ENCODE measurements at places on chromosomes 3 and 15.
A peak's percentile ranks its signal among the peaks of the same experiment; 100 is the strongest.

- DNase-seq, result no peak
Observed at GRCh38 chr3:65714134-65714533, 324.6 kb downstream of the MAGI1 start.

DNA sequence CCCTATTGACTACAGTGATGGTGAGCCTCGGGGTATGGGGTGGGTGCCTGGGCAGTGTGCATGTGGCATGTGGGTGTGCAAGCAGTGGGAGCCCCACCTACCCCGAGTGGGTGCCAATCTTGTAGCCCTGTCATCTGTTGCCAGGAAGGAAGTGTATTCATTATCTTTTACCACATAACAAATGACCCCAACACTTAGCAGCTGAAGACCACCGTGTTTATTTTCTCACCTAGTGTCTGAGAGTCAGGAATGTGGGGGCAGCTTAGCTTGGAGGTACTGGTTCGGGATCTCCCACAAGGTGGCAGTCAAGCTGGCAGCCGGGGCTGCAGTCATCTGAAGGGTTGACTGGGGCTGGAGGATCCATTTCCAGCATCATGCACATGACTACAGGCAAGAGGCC lies 21.7 kb downstream of the XYLB start:
- DNase-seq, result no peak

DNA sequence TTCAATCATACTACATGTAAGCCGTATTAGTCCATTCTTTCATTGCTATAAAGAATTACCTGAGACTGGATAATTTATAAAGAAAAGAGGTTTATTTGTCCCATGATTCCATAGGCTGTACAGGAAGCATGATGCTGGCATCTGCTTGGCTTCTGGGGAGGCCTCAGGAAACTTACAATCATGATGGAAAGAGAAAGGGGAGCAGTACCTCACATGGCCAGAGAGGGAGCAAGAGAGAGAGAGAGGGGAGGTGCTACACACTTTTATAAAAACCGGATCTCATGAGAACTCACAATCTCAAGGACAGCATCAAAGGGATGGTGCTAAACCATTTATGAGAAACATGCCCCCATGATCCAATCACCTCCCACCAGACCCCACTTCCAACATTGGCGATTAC lies 14.3 kb upstream of the CLASP2 start:
- DNase-seq, result no peak

DNA sequence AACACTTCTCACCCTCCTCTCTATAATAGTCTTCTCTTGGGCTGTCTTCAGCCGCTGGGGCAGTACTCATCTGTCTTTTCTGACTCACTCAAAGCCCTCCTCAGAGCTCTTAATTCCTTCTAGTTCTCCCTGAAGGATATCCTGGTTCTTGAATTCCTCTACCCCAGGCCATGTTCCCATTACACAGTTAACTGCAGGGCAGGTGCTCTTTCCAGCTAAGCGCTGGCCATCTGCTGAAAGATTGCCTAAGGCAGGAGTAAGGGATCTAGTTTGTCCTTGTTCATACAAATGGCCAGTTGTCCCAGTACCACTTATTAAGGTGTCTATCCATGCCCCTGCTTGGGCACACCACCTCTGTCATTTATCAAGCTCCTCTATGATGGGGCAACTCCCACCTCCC lies 10.2 kb upstream of the SPG11 start:
- DNase-seq, result no peak

DNA sequence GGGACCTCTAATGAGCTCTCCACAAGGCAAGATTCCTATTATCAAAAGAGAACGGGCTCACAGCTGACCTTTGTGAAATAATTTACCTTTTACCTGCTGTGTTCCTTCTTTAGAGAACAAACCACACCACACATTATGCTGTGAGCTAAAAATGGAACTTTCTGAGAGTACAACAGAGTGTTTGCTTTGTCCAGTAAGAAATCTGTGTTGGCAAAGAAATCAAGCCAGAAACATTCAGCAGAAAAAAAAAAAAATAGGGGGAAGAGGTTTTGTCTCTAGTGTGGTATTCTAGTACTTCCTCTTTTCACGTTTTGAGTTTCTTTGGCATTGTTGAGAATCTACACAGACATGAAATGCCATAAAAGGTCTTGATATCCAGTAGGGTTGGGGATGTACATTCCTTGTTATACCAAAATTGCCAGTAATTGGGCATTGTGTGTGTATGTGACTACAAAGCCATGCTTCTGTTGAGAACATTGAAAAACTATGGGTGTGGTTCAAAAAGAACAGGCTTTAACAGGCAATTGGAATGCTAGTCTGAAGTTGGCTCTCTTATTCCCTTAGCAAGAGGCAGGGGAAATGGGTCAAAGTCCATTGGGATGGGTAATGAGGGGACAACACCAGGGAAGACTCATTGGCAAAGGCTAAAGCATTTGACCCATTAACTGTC lies 273.5 kb downstream of the NEK10 start:
- no peak for DNase-seq

DNA sequence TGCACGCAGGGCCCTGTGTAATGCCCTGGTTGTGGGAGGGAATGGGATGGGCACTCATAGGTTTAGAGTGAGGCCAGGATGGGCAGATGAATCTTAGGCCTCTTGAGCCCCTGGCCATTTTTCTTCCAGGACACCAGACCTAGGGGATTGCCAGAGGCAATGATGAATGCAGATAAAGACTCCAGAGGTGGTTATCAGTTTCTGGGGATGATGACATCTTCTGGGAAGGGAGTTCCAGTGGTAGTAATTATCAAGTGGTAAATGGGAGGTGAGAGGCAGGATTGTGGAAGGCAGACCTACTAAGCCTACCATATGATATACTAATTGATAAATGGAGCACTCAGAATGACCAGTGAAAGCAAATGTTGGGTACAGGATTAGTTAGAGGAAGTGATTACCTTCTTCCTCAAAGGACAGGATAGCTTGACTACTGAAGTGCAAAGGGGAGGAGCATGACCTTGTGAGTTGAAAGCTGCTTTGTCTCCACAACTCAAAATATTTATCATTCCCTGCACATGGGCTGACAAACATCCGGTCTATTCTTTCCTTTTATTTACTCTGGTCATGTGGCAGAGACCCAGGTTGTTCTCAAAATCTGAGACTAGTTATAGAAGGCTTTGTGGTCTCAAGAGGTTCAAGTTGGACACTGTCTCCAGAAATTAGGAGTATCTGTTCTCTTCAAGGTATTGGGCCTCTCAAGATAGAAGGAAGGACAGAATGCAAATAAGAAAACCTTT lies 10.2 kb upstream of the MAPK6 start:
- DNase-seq, result no peak

- DNase-seq, result no peak
Observed at GRCh38 chr3:141000686-141001085, 50.5 kb upstream of the SPSB4 start.

DNA sequence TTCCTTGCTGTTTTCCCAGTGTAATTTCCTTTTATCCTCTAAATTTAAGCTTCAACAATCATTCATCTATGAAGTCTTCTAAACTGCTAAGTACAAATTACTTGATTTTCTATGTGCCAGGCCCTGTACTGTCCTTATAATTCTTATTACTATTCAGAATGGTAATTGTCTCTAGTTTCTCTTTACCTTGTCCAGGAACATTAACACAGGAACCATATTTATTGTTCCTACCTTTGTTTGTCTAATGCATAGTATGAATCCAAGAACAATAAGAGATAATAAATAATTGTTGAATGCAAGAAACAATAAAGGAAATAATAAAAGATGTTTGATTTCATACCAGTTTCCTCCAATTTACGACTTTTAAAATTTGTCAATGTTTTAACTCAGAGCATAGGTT lies 1083.2 kb downstream of the ROBO2 start:
- no peak for DNase-seq

- no peak for DNase-seq
Observed at GRCh38 chr15:85353516-85353915, 26.9 kb upstream of the AKAP13 start.

DNA sequence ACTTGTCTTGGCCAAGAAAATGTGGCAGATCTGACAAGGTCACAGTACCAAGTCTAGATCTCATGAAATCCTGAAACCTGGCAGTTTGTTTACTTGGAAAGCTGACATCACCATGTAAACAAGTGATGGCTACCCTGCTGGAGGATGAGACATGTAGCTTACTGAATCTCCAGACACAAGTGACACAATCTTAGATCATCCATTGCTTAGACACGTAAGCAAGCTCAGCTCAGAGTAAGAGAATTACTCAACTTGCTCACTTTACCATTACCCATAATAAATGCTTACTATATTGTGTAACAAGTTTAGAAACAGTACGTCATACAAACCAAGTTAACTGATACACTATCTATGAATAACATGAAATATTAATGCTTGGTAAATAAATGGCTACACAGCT lies 263.8 kb downstream of the TBC1D5 start:
- no peak for DNase-seq

- DNase-seq, result no peak
Observed at GRCh38 chr3:58537412-58538301, 667 bp upstream of the ACOX2 start.

DNA sequence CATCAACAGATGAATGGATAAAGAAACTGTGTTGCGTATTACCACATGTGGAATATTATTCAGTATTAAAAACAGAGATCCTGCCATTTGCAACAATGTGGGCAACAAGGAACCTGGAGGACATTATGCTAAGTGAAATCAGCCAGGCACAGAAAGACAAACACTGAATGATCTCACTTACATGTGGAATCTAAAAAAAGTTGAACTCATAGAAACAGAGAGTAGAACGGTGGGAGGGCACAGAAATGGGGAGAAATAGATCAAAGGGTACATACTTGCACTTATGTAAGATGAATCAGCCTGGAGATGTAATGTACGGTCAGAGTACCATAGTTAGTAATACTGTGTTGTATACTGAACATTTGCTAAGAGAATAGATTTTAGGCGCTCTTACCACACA lies 29.8 kb upstream of the MUC13 start:
- no peak for DNase-seq

GRCh38 chr3:9826815-9827573 lies 16.8 kb downstream of the RPUSD3 start:
- peak; percentile 74 for DNase-seq

- no peak for DNase-seq
Observed at GRCh38 chr15:60379525-60380274, 18.1 kb downstream of the ANXA2 start.

GRCh38 chr3:99863588-99863987 lies 45.9 kb downstream of the CMSS1 start:
- DNase-seq, result no peak

DNA sequence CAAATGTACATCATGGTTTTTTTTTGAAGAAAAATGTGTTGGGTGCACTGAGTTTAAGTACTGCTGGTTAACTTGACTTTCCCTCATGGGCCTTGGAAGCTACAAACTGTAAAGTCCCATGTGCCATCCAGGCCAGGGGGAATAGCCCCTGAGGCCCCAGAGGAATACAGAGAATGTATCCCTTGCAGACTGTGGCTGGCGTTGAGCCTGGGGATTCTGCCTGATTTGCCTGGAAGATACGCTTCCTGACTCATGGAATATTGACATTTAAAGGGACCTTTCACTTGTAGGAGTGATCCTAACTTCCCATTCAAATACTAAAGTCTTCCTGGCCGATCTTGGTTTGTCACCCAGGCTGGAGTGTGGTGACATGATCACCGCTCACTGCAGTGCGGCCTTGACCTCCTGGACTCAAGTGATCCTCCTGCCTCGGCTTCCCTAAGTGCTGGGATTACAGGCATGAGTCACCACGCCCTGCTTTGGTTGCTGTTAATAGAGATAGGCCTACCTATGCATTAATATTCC lies 42.0 kb downstream of the ADAMTSL3 start:
- no peak for DNase-seq

DNA sequence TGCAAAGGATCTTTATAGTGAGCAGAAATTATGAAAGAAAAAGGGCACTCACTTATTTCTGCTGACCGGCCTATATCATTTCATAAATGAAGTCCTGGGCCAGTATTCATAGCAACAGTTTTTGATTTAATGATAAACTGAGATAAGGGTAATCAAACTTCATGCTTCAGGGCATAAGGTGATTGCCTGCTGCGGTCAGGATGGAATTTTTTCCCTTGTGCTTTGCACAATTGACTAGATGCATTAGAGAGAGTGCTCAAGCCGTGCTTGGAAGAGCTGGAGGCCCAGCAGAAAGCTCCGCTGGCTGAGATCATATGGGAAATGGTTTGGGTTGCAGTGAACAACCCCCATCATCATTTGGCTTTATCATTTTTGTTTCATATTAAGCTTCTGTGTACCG lies 10.4 kb downstream of the SEMA6D start:
- no peak for DNase-seq

DNA sequence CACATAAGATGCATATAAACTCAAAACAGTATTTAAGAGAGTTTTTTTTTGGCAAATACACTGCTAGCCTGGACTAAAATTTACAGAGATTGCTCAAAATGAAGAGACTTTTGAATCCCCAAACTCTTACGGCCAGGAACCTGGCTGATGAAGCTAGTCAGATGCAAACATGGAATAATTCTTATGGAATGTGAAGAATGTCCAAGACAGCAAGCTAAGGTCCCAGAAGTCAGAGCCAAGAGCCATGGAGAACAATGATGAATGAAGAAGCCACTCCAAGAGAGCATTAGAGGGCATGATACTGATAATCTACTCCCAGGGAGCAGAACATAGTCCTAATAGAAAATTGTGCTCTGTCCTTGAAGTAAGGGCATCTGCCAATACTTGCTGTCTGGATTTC lies 705.5 kb downstream of the DIPK2A start:
- no peak for DNase-seq

DNA sequence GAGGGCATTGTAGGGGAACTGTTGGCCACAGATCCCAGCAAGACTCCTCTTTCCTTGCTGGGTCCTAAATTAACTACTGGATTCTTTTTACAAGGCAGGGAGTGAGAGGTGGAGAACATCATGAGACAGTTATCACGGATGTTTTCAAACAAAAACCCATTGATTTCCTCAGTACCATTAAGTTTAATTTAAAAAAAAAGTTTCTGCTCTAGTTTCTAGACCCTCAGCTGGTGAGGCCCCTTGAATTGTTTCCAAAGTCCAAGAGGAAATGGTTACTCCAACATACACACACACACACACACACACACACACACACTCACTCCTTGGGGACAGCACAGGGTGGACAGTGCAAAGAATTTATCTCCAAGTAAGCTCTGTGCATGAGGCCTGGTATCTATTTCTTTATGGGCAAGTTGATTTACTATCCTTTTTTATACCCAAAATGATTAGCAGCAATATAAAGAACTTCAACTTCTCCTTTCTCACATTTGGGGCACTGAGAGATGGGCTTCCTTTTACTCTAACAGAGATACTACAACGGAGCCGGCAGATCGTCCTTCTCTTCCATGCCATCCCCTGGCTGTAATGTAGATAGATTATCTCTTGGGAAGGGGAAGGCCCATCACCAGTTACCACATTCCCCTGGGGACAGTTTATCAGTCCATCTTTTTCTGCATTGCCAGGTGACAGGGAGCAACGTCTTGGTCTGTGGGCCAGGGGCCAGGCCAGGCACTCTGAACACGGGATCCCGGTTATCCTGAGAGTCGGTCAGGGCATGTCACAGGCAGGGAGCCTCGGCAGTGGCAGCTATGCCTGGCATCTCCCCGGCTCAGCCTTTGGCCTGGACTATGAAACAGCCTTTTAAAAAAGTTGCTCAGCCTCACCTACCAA lies 54.7 kb downstream of the CORO2B start:
- DNase-seq, result no peak
